Osteocyte (in vitro differentiated cells): ENCODE measurements at places on chromosomes 2 and 18. TPM values are rescaled to one million over a fixed set of nuclear protein-coding genes. Genes with fewer than 3 reads are reported as not detected.

CCDC141 gene
- not detected in 2 replicates for total RNA-seq

MYO7B gene
- not detected in 2 replicates for total RNA-seq

FAM161A gene
- total RNA-seq, result 2.7 and 3.2 TPM in 2 replicates

KIAA2012 gene
- total RNA-seq, result not detected in 2 replicates

- H3K4me1 ChIP-seq, result peaks cover 26% of the 10 kb centered on the region
- H3K4me3 ChIP-seq, result no peak overlapping the region
- H3K27ac ChIP-seq, result no peak overlapping the region
- H3K36me3 ChIP-seq, result no peaks in the 10 kb centered on the region
These were observed 167.2 kb downstream of the TRIB2 start for GRCh38 chr2:12883906-12884305.

DNA sequence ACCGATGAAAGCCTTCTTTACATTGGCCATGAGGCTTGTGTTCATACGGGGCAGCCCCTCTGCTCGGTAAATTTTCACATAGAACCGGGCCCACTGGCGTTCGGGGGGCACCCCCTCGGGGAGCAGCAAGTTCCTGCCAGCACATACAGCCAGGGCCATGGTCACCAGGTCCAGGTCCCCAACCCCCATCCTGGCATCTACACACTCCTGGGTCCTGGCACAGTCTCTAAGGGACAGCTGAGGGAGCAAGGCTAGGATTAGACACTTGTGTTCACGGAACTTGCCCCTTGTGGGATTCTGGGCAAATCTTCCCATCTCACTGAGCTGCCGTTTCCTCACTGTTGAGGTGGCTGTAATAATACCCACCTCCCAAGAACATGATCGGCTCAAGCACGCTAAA lies 5.6 kb upstream of the OTOF start:
- H3K4me3 ChIP-seq, result no peak overlapping the region
- H3K27me3 ChIP-seq, result peaks cover 7% of the 10 kb centered on the region
- no peak overlapping the region for H3K27ac ChIP-seq
- DNase-seq, result no peak
- no peaks in the 10 kb centered on the region for H3K36me3 ChIP-seq

GRCh38 chr2:2542316-2542715 lies 211.2 kb upstream of the MYT1L start:
- no peaks in the 10 kb centered on the region for H3K27me3 ChIP-seq
- no peaks in the 10 kb centered on the region for H3K36me3 ChIP-seq
- no peaks in the 10 kb centered on the region for H3K4me1 ChIP-seq
- H3K4me3 ChIP-seq, result no peak overlapping the region
- no peak for DNase-seq
- no peak overlapping the region for H3K27ac ChIP-seq

DNA sequence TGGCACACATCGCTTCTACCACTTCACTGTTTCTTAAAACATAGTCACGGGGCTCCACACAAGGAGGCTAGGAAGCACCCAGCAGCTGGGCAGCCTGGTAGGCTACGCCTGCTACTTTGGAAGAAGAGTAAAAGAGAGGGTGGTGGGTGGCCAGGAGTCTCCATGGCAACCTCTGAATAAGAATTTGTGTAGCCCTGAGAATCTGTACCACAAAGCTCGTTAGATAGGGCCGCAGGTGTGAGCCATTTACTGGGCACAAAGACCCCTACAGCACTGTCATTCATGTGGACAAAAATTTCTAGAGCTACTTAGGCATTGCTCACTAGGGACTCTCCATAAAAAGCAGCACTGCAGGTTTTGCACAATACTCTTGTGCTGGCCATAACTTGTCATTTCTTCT lies 166.4 kb upstream of the MSH6 start:
- DNase-seq, result no peak
- no peaks in the 10 kb centered on the region for H3K36me3 ChIP-seq
- H3K27me3 ChIP-seq, result peaks cover 24% of the 10 kb centered on the region

- no peaks in the 10 kb centered on the region for H3K36me3 ChIP-seq
- peaks cover 22% of the 10 kb centered on the region for H3K4me1 ChIP-seq
- no peaks in the 10 kb centered on the region for H3K27me3 ChIP-seq
- H3K4me3 ChIP-seq, result no peak overlapping the region
These were observed 56.8 kb upstream of the SPAG16 start for GRCh38 chr2:213227458-213227857.

DNA sequence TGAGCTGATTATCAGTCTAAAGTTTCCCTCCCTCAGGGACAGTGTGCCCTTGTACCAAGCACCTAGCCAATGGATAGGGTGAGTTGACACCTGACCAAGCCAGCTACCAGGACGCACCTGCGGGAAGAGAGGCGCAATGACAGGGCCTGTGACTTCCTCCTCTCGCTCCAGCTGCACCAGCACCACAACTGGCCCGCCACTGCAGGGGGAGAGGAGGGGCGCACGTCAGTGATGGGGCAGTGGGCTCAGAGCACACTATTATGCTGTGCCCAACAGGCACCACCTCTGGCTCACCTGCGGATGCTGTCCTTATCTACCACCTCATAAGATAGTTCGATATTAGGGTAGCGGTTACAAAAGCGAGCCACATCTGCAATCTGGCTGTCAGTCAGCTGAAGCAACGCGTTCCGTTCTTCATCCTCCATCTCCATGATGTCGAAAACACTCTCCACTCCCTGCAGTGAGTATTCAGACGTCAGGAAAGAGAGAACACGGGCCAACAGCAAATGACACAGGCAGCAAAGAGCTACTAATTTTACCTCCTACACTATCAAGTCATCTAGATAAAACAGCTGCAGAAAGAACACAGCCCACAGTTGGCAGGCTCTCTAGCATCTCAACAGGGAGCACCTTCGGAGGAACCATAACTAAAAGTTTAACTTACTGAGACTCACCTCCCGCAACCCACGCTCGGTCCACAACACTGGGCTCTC lies 10.9 kb downstream of the CIAO1 start:
- H3K36me3 ChIP-seq, result peaks cover 52% of the 10 kb centered on the region
- peaks cover 4% of the 10 kb centered on the region for H3K4me1 ChIP-seq
- H3K27ac ChIP-seq, result no peak overlapping the region
- no peaks in the 10 kb centered on the region for H3K27me3 ChIP-seq
- no peak overlapping the region for H3K4me3 ChIP-seq
- no peak for DNase-seq

DNA sequence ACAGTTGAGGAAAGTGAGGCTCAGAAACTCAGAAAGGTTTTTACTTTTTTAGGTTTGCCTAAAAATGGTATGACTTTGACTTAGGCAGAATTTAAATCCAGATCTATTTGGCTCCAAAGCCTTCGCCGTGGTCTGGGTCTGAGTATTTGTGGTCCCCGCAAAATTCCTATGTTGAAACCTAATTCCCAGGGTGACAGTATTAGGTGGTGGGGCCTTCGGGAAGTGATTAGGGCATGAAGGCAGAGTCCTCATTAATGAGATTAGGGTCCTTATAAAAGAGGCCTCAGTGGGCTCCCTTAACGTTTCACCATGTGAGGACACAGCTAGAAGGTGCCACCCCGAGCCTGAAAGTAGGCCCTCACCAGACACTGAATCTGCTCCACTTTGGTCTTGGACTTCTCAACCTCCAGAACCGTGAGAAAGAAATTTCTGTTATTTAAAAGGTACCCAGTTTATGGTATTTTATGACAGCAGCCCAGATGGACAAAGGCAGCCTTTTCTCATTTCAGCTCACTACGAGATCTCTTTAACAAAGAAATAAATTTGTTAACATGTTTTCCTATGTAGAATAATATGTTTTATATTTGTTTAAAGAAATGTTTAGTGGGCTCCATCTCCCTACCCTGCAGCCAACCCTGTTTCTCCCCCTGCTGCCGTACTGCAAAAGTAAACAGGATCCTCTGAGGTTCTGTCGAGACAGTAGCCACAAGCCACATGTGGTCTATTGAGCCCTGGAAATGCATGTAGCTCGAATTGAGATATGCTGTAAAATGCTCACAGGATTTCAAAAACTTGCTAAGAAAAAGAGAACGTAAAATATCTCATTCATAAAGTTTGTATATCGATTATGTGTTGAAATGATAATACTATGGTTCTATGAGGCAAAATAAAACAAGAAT lies 80.6 kb downstream of the MOGAT1 start:
- peaks cover 55% of the 10 kb centered on the region for H3K4me1 ChIP-seq
- DNase-seq, result no peak
- peak overlapping the region; percentile 89 for H3K27ac ChIP-seq
- no peaks in the 10 kb centered on the region for H3K27me3 ChIP-seq
- H3K36me3 ChIP-seq, result no peaks in the 10 kb centered on the region
- no peak overlapping the region for H3K4me3 ChIP-seq

DNA sequence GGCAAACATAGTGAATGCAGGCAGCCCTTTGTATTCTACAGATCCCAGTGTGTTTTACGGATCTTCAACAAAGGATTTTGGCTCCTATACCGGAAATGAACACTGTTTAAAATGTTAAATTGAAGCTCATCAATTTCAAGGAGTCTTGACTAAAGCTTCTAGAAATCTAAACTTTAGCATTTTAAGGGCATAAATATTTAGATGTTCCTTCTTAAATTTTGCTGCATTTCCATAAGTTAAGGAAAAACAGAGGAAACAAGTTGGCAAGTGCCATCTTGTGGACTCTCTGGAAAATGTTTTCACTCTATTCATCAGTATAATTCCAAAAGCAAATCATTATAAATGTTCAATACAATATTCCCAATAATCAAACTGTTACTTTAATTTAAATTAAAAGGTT lies 19.6 kb downstream of the CHN1 start:
- DNase-seq, result no peak
- H3K27ac ChIP-seq, result no peak overlapping the region
- H3K27me3 ChIP-seq, result no peaks in the 10 kb centered on the region
- H3K36me3 ChIP-seq, result peaks cover 2% of the 10 kb centered on the region
- H3K4me1 ChIP-seq, result peaks cover 31% of the 10 kb centered on the region
- H3K4me3 ChIP-seq, result no peak overlapping the region

- no peak overlapping the region for H3K4me3 ChIP-seq
- DNase-seq, result no peak
- H3K36me3 ChIP-seq, result no peaks in the 10 kb centered on the region
- peaks cover 48% of the 10 kb centered on the region for H3K27me3 ChIP-seq
These were observed 2.4 kb upstream of the MAPRE3 start for GRCh38 chr2:26968001-26968400.

DNA sequence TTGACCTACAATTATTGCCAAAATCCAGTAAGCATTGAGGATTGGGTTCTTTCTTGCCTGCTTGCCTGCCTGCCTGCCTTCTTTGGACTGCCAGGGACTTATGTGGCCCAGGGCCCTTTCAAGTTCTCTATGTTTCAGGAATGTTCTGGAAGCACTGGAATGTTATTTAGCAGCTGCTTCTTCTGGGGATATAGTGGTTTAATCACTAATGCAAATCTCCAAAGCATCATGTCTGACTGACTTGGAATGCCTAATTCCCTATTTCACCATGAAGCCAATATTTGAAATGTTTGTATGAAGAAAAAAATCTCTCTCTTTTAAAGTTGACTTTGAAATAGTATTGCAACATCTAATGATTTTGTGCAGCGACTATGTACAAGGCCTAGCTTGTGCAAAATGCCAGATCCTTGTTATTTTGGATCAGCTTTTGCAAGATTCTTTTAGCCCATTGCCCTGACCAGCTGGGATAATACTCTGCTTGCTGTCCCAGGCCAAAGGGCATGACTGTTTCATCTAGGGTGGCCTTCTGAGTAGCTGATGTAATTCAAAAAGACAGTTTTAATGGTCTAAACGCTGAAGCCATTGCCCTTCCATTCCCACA lies 204.6 kb downstream of the RND3 start:
- H3K27me3 ChIP-seq, result no peaks in the 10 kb centered on the region
- DNase-seq, result no peak
- no peaks in the 10 kb centered on the region for H3K36me3 ChIP-seq
- H3K4me1 ChIP-seq, result peaks cover 23% of the 10 kb centered on the region

DNA sequence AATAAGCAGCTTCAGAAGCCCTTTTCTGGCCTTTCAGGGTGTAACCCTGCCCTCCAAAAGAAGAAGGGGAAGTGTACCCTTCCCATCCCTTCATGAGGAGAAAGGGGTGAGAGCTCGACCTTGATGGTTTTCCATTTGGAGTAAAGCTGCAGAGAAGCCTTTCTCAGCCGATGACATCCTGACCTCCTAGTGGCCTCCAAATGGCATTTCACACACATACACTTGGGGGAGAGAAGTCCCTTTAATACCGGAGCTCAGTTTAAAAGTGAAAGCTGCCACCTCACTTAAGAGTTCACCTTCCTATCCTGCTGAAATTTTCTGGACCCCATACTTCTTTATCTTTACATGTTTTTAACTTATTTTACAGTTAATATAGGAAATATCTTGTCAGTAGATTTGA lies 716.7 kb downstream of the DCDC2C start:
- H3K27me3 ChIP-seq, result no peaks in the 10 kb centered on the region
- H3K4me1 ChIP-seq, result peaks cover 4% of the 10 kb centered on the region
- H3K36me3 ChIP-seq, result no peaks in the 10 kb centered on the region
- no peak for DNase-seq
- no peak overlapping the region for H3K4me3 ChIP-seq

DNA sequence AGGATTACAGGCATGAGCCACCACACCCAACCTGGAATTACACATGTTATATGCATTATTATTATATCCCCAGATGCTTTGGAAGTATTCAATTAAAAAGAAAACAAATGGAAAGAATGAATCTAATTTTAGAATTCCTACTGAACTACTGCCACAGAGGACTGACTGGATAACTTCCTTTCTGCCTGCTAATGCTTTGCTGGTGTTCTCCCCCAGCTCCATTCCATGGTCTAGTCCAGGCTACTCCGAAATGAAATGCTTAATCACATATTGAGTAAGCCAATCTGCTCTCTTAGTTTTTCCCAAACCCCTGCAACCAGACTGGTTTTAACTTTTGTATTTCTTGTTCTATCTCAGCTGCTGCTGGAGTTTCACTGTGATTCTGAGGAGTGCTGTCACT lies 519.1 kb downstream of the SOX11 start:
- H3K27me3 ChIP-seq, result no peaks in the 10 kb centered on the region
- DNase-seq, result no peak
- H3K4me1 ChIP-seq, result peaks cover 25% of the 10 kb centered on the region
- no peak overlapping the region for H3K4me3 ChIP-seq

DNA sequence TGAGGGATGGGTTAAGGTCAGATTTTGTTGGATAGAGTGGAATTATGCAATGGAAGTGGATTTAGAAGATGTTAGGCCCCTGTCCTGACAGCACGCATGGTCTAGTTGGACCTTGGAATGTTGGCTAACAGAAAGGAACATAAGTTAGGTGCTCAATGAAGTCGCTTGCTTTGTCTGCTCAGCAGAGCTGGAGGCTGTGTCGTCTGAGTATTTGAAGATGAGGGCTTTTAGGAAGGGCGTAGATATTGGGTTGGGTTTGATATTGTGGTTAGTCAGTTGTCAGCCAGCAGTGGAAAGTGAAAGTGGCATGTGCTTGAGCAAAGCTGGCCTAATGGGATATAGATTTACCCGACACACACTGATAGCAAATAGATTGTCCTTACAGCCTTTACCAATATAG lies 239.3 kb downstream of the PRKCE start:
- no peaks in the 10 kb centered on the region for H3K36me3 ChIP-seq
- H3K4me3 ChIP-seq, result no peak overlapping the region
- no peak for DNase-seq
- H3K27ac ChIP-seq, result no peak overlapping the region
- no peaks in the 10 kb centered on the region for H3K27me3 ChIP-seq

- H3K36me3 ChIP-seq, result no peaks in the 10 kb centered on the region
- H3K27me3 ChIP-seq, result no peaks in the 10 kb centered on the region
- no peak for DNase-seq
- peaks cover 18% of the 10 kb centered on the region for H3K4me1 ChIP-seq
These were observed 75.2 kb downstream of the ASXL3 start for GRCh38 chr18:33653231-33653630.
